ENCODE measurements at places on chromosomes 7 and 10. TPM values are rescaled to one million over a fixed set of nuclear protein-coding genes. Genes with fewer than 3 reads are reported as not detected.

GRCh38 chr7:27156916-27157701 lies 634 bp upstream of the HOXA7 start:
- no peak for DNase-seq
- H3K4me3 ChIP-seq, result peak overlapping the region; percentile 27
- no peaks in the 10 kb centered on the region for H3K36me3 ChIP-seq
- H3K4me1 ChIP-seq, result peaks cover 17% of the 10 kb centered on the region
- peak overlapping the region; percentile 37 for H3K27ac ChIP-seq

DNA sequence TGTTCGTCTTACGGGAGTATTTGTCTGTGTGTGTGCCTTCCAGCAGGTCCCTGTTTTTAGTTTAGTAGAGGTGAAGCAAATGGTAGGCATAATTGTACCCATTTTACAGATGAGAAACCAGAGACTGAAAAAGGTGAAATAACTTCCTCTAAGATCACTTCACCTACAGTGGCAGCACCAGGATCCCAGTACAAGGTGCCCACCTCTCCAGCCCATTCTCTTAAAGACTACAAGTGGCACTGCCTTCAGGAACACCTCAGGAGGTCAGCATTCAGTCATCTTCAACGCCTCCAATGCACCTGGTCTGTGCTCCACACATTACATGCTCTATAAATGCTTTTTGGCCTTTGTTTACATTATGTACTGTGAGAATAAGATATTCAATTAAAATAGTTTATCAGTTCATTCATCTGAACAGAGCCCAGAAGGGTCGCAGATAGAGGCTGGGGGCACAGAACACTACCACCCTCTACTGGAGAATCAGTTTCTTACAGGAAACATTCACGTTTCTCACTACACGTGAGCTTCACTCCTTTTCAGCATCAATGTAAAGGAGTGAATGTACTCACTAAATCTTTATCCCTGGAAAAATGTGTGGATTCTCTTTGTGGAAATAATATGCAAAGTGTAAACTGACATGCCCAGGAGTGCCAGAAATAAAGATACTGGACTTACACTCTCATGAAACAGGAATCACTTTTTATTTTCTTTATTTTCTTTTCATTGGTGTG lies 45.5 kb upstream of the ABLIM1 start:
- no peak overlapping the region for H3K4me3 ChIP-seq
- H3K36me3 ChIP-seq, result no peaks in the 10 kb centered on the region
- H3K27me3 ChIP-seq, result no peaks in the 10 kb centered on the region
- no peaks in the 10 kb centered on the region for H3K4me1 ChIP-seq
- no peak for DNase-seq

GRCh38 chr10:133276100-133276434 lies 601 bp downstream of the ADAM8 start:
- H3K4me3 ChIP-seq, result no peak overlapping the region
- no peak for DNase-seq
- peaks cover 24% of the 10 kb centered on the region for H3K27me3 ChIP-seq
- no peak overlapping the region for H3K27ac ChIP-seq

- DNase-seq, result no peak
- H3K4me3 ChIP-seq, result no peak overlapping the region
- no peak overlapping the region for H3K27ac ChIP-seq
- H3K4me1 ChIP-seq, result peaks cover 4% of the 10 kb centered on the region
- no peaks in the 10 kb centered on the region for H3K36me3 ChIP-seq
Measured at GRCh38 chr10:4033341-4033896, 248.4 kb upstream of the KLF6 start.

GRCh38 chr10:56623064-56623463 lies 262.0 kb upstream of the ZWINT start:
- no peak overlapping the region for H3K27ac ChIP-seq
- no peaks in the 10 kb centered on the region for H3K36me3 ChIP-seq
- no peaks in the 10 kb centered on the region for H3K27me3 ChIP-seq
- no peak overlapping the region for H3K4me3 ChIP-seq
- no peaks in the 10 kb centered on the region for H3K4me1 ChIP-seq
- DNase-seq, result no peak

- no peak for DNase-seq
- H3K4me1 ChIP-seq, result peaks cover 13% of the 10 kb centered on the region
- no peak overlapping the region for H3K27ac ChIP-seq
- H3K27me3 ChIP-seq, result no peaks in the 10 kb centered on the region
Measured at GRCh38 chr7:155862123-155862892, 50.0 kb upstream of the SHH start.

DNA sequence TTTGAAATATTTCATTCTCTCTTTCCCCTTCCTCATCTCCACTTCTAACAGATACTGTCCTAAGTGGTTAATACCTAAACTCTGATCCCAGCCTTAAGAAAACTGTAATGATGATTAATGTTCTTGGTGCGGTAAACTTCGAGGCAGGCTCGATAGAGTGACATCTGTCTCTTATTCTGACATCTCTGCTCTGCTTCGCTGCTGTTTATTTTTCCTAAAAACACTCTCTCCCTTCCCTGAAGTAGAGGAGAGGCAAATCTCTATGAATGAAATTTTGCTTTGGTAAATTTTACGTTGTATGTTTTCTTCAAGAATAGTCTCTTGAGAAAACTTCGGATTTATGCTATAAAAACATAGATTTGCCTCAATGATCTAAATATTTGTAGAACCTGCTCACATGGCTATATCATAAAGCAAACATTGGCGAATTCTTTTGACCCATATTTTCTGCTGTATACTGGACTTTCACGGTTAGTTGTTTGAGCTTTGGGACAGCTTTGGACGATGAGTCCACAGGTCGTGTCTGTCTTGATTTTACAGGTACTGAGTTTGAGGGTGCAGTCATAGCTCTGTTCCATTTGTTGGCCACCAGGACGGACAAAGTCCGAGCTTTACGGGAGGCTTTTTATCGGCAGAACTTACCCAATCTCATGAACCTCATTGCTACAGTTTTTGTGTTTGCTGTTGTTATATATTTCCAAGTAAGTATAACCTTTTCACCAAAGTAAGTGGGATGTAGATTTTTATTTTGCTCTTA lies 27.1 kb downstream of the SEC61A2 start:
- peaks cover 24% of the 10 kb centered on the region for H3K36me3 ChIP-seq
- no peak overlapping the region for H3K4me3 ChIP-seq
- no peaks in the 10 kb centered on the region for H3K4me1 ChIP-seq
- H3K27ac ChIP-seq, result no peak overlapping the region
- DNase-seq, result peak; percentile 51

DNA sequence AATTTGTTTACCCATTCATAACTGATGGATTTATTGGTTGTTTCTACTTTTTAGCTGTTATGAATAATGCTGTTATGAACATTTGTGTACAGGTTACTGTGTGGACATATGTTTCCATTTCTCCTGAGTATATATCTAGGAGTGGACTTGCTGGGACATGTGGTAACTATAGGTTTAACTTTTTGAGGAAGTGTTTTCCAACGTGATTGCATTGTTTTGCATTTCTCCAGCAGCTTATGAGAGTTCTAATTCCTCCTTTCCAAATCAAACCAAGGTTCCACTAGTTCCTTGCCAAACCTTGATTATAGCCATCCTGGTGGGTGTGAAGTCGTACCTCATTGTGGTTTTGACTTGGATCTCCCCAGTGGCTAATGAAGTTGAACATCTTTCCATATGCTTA lies 2.6 kb upstream of the PRF1 start:
- H3K27me3 ChIP-seq, result no peaks in the 10 kb centered on the region
- H3K36me3 ChIP-seq, result no peaks in the 10 kb centered on the region
- H3K4me3 ChIP-seq, result no peak overlapping the region
- no peak overlapping the region for H3K27ac ChIP-seq
- no peak for DNase-seq

GRCh38 chr10:59606551-59606961 lies 103.1 kb downstream of the SLC16A9 start:
- peak; percentile 37 for DNase-seq
- no peak overlapping the region for H3K4me3 ChIP-seq
- H3K4me1 ChIP-seq, result peaks cover 8% of the 10 kb centered on the region
- H3K27ac ChIP-seq, result no peak overlapping the region

The PCLO gene
- polyA plus RNA-seq, result 10.7 TPM

DNA sequence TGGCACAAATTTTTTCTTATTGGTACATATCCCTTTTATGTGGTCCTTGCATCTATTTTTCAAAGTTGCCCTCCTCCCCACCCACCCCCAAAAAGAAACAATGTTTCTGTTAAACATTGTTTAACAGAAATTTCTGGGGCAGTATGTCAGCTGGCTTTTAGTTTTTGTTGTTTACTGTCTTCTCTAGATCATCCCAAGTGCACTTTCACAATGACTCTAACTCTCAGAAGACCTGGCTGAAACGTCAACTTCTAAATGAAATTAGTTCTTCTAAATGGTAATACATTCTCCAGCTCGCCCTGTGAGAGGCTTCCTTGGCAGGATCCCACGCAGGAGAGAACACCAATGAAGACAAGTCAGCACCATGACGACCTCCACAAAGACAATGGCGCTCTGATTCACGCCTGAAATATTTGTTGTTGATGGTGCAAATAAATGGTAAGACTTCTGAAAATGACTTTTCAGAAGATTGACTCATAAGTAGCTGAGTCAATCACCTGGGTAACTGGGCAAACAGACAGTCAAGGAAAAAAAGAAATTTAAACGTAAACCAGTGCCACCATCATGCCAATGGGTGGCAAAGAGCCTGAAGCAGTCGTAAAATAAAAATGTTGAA lies 293.7 kb downstream of the FZD1 start:
- H3K4me1 ChIP-seq, result no peaks in the 10 kb centered on the region
- H3K36me3 ChIP-seq, result no peaks in the 10 kb centered on the region
- no peak overlapping the region for H3K4me3 ChIP-seq
- no peaks in the 10 kb centered on the region for H3K27me3 ChIP-seq

The ANXA8L1 gene
- 7.9 TPM for polyA plus RNA-seq

GRCh38 chr7:157830331-157830730 lies 493.5 kb downstream of the DNAJB6 start:
- no peak overlapping the region for H3K4me3 ChIP-seq
- H3K27me3 ChIP-seq, result no peaks in the 10 kb centered on the region
- no peak for DNase-seq
- H3K36me3 ChIP-seq, result no peaks in the 10 kb centered on the region

GRCh38 chr10:133186416-133187090 lies 26.5 kb downstream of the KNDC1 start:
- H3K4me1 ChIP-seq, result peaks cover 8% of the 10 kb centered on the region
- no peak for DNase-seq
- no peak overlapping the region for H3K27ac ChIP-seq
- no peaks in the 10 kb centered on the region for H3K27me3 ChIP-seq

DNA sequence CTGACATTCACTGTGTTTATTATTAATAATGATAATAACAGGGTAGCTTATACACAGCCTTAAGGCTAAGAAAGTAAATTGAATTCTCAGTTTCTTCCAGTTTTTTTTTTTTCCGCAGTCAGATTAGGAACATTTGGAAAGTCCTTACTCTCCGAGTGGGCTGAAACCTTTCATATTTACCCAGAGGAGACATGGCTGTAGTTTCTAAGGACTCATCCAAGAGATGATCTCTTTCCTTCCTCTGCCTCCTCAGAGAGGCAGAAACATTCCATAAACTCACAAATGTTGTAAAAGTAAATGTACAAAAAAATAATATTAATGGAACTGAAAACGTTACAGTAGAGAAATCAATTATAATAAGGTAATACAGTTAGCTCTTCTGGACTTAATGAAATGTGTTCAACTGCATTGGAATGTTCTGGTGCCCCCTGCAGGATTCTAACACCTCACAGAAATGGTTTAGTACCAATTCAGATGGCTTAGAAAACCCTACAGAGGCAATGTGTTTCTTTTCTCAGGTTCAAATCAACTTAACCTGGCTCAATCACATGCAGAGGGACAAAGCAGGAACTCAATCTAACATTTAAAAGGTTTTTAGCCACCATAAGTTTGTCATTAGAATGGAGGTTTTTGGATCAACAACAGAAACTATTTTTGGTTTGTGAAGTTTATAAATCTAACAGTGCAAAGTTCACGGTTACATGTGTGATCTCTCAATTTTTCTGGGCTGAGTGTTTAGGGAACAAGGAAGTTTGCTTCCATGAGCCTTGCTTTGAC lies 71.7 kb downstream of the ICA1 start:
- no peaks in the 10 kb centered on the region for H3K27me3 ChIP-seq
- peak; percentile 32 for DNase-seq
- H3K36me3 ChIP-seq, result no peaks in the 10 kb centered on the region
- no peaks in the 10 kb centered on the region for H3K4me1 ChIP-seq
- H3K27ac ChIP-seq, result no peak overlapping the region
- H3K4me3 ChIP-seq, result no peak overlapping the region

GRCh38 chr7:77830649-77831355 lies 32.2 kb downstream of the PHTF2 start:
- H3K36me3 ChIP-seq, result no peaks in the 10 kb centered on the region
- peaks cover 5% of the 10 kb centered on the region for H3K4me1 ChIP-seq
- DNase-seq, result no peak
- no peak overlapping the region for H3K27ac ChIP-seq
- H3K4me3 ChIP-seq, result no peak overlapping the region
- H3K27me3 ChIP-seq, result no peaks in the 10 kb centered on the region

The CC2D2B gene
- 1.2 TPM for polyA plus RNA-seq

The NFKB2 gene
- 22.7 TPM for polyA plus RNA-seq

The NEUROG3 gene
- 3.1 TPM for polyA plus RNA-seq

DNA sequence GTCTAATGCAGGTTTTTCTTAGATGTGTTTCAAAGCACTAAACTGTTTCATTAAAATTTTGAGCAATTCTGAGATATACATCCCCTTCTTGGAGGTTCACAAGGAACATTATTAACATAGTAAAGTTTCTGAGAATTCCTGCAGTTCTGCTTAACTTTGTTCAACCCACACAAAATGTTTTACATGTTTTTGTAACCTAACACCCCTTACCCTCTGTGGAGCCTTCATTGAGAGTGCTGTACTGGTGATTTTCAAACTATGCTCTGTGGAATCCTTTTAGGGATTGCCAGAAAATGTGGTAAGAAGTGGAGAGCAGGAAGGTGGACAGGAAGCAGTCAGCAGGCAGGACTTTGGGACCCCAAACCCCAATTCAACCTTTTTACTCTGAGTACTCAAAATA lies 53.6 kb upstream of the ABCB5 start:
- H3K36me3 ChIP-seq, result no peaks in the 10 kb centered on the region
- no peaks in the 10 kb centered on the region for H3K27me3 ChIP-seq

The EBLN1 gene
- not detected for polyA plus RNA-seq

The OR6V1 gene
- not detected for polyA plus RNA-seq

DNA sequence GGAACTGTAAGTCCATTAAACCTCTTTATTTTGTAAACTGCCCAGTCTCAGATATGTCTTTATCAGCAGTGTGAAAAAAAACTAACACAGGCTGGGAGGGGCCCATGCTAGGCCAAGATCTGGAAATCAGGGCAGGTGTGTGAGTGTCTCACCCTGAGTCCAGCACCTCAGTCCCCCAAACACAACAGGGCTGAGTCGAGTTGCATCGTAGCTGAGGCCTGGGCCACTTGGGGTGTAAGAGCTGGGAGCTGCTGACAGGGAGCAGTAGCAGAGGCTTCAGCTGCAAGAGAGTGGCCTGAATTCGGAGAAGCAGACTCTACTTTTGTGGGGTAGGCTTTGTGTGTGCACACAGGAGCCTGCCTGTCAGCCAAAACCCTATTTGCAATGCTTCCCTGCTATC lies 553.1 kb downstream of the PTPRN2 start:
- H3K27ac ChIP-seq, result no peak overlapping the region
- H3K4me3 ChIP-seq, result no peak overlapping the region
- no peak for DNase-seq
- no peaks in the 10 kb centered on the region for H3K27me3 ChIP-seq
- H3K36me3 ChIP-seq, result no peaks in the 10 kb centered on the region

GRCh38 chr7:26279405-26279804 lies 12.3 kb upstream of the SNX10 start:
- H3K27me3 ChIP-seq, result no peaks in the 10 kb centered on the region
- no peaks in the 10 kb centered on the region for H3K36me3 ChIP-seq
- DNase-seq, result no peak
- H3K27ac ChIP-seq, result no peak overlapping the region
- H3K4me1 ChIP-seq, result no peaks in the 10 kb centered on the region

- no peak overlapping the region for H3K27ac ChIP-seq
- H3K4me1 ChIP-seq, result no peaks in the 10 kb centered on the region
- H3K36me3 ChIP-seq, result no peaks in the 10 kb centered on the region
- DNase-seq, result no peak
- H3K4me3 ChIP-seq, result no peak overlapping the region
- no peaks in the 10 kb centered on the region for H3K27me3 ChIP-seq
Measured at GRCh38 chr7:88396948-88397322, 90.2 kb upstream of the STEAP4 start.
